ENCODE measurements at places on chromosomes 7 and 10.
A peak's percentile ranks its signal among the peaks of the same experiment; 100 is the strongest.

DNA sequence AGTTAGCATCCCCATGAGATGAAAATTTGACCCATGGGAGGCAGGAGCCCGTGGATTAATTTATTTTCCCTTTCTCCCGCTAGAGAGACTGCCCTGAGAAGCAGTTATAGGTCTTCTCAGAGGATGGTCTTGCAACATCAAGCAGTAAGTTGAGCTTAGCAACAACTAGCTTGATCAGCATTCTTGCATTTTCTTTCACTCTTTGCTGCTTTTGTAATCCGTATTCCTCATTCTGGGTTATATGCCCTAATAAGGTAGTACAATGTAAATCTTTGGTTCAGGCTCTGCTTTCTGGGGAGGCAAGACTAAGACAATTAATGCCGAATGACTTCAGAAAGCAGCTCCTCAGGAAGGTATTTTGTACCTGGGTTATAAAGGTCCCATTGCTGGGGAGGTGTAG is 146.8 kb downstream of the FZD1 start:
- no peak for DNase-seq

- DNase-seq, result no peak
These were observed 180.9 kb downstream of the ZNF438 start for GRCh38 chr10:30850776-30851175.

- DNase-seq, result peak; percentile 64
These were observed 36.6 kb downstream of the ATRNL1 start for GRCh38 chr10:115129752-115130151.

DNA sequence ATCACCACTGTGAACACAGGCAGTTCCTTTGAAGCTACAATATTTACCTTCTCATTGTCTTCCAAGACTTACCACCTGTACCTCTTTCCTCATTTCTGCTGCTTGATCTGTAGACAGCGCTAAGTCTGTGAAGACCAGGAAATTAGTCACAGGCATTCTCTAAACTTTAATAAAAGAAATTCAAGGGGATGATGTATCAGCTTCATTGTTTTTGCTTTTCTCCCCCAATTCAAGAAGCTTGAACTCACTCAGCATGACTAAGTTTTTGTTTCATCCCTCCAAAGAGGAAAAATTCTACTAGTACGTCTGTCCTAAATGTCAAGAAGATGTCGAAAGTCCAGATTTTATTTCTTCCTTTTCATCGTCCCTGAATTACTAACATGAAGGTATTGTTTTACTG is 75.3 kb upstream of the PPP1R9A start:
- DNase-seq, result no peak

DNA sequence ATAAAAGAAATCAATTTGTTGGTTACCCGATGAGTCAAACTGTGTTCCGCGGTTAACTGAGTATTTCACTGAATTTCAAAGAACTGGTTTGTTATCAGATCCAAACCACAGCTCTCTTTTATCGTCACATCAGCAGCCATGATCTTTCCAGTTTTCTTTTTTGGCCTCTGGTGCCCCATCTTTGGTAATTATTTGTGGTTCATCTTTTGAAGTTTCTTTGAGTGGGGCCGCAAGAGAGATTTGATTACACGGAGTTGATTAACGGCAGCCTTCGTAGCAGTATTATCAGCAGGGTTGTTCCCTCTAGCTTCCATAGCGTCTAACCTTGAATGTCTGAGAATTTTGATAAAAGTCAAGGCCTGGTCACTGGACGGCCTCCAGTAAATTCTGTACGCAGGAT is 154.9 kb upstream of the TNRC18 start:
- DNase-seq, result no peak

DNA sequence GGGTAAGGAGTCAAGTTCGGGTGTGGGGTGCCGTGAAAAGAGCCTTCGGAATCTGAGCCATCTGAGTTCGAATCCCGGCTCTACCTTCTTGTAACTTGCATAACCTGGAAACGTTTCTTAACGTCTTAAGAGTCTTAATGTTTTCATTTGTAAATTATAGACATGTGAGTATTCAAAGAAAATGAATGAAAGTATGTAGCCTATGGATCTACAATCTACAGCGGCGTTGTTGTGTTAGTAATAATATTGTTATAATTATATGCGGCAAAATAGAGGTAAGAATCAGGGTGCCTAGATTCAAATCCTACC is 559 bp downstream of the VTI1A start:
- no peak for DNase-seq

GRCh38 chr7:28389504-28390395 is 22.6 kb upstream of the CREB5 start:
- DNase-seq, result peak; percentile 60

DNA sequence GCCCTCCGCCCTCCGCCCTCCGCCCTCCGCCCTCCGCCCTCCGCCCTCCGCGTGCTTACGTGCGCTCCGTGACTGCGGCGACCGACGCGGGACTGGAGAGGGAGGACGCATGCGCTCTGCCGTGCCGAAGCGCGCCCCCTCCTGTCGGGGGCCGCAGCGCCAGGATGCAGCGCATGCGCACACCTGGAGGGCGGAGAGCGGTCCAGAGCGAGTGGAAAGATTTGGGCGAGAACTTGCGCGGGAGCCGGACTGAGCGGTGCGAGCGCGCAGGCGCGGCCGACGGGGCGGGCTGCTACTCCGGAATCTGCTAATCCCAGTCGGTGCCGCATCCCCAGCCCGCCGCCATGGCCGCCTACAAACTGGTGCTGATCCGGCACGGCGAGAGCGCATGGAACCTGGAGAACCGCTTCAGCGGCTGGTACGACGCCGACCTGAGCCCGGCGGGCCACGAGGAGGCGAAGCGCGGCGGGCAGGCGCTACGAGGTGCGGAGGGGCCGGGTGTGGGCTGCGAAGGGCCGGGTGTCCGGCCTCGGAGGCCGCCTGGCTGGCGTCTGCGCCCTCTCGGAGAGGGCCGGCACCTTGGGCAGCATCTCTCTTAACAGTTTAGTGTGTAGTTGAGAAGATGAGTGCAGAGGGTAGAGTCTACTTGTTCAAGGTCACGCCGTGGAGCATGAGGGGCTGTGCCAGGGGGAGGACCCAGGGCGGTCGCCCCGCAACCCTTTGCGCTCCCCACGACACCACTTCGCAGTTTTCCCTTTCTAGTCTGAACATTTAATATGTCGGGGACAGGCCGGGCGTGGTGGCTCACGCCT is at the start of gene PGAM1:
Gene PGAM1, plus strand, starts transcription at position 228 of the 812 bp plus-strand sequence. Its CDS starts 117 bp downstream, at position 345.
- DNase-seq, result peak; percentile 98

GRCh38 chr10:78375854-78376785 is 342.5 kb downstream of the RPS24 start:
- DNase-seq, result no peak

DNA sequence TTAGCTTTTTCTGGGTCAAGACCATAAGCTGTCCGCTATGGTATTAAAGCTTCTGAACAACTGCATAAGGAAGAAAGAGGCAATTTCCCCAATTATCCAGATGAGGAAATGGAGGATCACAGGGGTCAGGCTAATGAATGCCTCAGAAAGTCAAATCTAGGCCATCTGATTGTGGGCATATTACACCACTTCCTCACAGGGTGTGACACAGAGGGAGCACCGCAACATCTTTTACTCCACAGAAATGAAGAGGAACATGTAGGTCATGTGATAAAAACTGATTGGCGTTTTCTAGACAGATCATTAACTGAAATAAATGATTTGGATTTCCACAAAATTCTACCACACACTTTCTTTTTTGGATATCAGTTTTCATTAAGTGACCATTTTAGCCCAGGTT is 384.4 kb downstream of the PARD3 start:
- no peak for DNase-seq

- DNase-seq, result no peak
These were observed 5.2 kb downstream of the GRIFIN start for GRCh38 chr7:2471022-2471329.

GRCh38 chr7:117333168-117333567 is 10.3 kb upstream of the WNT2 start:
- no peak for DNase-seq

- DNase-seq, result no peak
These were observed 414.0 kb upstream of the MKI67 start for GRCh38 chr10:128540128-128540762.

DNA sequence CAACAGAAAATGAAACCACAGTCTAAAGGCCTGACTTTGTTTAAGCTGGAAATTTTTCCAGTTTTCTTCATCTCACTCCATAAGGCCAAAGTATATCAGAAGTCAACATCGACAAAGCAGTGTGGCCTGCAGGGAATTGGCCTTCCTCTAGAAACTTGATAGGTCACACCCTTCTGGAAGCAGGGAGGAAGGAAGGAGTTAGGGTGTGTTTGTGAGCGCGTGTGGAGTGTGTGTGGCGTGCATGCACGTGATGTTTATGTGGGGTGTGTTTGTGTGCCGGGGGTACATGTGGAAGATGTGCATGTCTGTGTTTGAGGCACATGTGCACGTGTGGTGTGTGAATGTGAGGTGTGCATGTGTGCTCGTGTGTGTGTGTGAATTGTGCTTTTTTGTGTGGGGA is 28.6 kb downstream of the ZC3HAV1 start:
- no peak for DNase-seq

GRCh38 chr10:59303018-59303417 is 59.3 kb downstream of the FAM13C start:
- no peak for DNase-seq

DNA sequence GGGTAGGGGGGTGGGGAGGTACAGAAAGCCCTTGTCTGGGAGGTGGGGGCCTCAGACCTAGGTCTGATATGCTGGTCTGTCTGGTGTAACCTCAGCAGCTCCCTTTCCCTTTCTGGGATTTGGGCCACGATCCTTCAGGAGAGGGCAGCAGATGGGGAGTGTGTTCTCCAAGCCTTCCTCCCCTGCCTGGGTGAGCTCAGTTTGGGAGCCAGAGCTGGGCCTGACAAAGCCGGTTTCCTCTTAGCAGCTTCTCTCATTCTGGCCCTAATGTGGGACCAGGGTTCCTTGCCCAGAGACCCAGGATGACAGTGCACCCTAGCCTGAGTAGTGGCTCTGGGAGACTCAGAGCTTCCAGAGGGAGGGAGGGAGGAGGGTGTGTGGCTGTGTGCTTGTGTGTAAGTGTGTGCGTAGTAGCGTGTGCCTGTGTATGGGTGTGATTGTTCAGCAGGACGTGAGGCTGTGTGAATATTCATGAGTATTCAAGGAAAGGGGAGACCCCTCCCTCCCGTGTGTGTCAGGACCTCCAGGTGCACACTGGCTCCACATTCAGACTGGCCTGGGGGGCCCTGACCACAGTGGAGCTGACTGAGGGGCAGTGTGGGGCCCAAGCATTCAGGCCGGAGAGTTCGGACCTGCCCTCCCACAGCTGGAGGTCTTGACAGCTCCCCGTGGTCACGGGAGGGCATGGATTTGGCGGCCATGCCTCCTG is 96.5 kb downstream of the ZMIZ1 start:
- DNase-seq, result no peak

- DNase-seq, result no peak
These were observed 81.2 kb downstream of the EGFR start for GRCh38 chr7:55099821-55100543.

- DNase-seq, result no peak
These were observed 60.7 kb downstream of the GPAM start for GRCh38 chr10:112122827-112123226.

DNA sequence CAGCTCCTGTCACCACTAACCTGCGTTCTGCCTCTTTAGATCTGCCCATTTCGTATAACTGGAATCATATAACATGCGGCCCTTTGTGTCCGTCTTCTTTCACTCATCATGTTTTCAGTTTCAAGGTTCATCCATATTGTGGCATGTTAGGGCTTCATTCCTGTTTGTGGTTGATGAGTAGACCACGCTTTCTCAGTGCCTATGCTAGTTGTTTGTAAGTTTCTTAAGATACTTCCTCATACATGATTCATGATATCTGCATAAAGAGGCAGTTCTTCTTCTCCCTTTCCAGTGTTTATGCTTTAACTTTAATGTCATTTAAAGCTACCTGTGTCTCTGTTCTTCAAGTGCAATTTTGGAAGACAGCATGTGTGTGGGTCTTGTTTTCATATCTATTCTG is 79.5 kb upstream of the FAM20C start:
- DNase-seq, result no peak

DNA sequence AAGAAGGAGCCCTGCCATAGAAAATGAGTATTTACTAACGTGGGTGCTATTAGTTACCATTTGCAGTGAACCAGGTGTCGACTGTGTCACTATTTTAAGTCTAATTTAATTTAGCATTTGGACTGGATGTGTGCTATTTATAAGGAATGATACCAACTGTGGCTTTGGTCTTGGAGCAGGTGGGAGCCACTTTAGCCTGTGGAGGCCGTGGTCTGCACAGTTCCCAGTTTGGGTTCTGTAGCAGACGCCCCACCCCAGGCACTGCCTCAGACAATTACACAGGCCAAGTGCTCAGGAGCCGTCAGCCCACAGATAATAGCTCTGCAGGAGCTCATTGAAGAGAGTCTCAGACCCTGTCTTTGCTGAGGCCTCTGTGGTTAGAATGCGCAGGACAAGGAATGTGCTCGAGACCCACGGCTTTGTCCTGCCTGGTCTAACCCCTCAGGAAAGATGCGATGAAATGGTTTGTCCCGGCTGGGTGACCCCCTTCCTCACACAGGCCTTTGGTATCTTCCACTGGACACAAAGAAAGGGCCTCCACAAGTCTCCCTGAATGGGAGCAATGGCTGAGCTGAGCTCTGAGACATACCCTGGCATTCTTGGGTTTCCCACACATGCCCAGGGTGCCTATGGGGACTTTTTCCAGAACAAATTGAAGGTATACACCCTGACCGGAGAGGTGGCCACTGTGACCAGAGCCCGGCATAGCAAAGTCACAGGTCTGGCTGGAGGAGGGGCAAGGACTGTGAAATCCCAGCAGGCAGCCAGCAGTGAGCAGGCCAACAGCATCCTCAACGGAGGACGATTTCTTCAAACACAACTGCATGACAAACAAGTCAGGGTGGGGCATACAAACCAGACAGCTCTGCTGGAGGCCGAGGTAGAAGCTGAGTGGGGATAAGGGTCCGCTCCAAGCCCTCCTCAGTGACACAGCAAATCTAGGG is 251.2 kb downstream of the ARHGAP12 start:
- DNase-seq, result no peak

GRCh38 chr10:62083412-62084267 is 182.1 kb downstream of the ARID5B start:
- no peak for DNase-seq

DNA sequence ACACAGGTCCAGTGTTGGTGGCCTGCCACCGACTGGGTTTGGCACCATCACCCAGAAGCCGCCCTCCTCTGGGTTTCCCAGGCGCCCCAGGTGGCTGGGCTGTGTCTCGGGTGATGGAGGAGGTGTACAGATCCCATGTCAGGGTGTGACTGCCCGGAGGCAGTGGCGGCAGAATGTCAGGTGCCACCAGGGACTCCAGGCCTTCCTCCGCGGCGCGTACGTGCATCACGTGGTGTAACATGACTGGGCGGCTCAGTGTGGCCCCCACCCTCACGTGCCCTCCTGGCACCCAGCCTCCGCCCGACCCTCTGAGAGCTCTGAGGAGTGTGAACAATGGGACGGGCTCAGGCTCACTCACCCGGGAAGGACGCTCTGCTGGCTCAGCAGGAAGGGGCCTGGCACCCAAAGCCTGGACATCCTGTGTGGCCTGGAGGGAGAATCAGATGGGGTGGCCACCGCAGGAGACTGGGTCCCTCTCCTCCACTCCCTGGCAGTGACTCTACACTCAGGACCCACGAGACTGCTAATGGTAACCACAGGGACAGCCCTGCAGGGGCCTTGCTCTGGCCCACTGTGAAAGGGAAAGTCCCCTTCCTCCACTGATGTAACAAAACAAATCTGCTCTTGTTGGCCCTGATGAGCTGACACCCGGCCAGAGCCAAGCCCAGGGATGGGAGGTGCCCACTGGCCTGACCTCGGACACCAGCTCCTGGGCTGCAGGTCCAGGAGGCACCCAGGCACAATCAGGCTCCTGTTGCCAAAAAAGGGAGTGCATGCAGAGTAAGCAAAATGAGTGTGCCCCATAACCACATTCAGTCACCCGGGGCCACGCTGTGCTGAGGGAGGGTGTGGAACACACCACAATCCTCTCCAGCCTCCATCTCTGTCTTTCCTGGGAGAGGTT is 164.8 kb downstream of the PRKAG2 start:
- no peak for DNase-seq

GRCh38 chr10:29881336-29881771 is 178.0 kb downstream of the JCAD start:
- no peak for DNase-seq

All from erythroblast (primary cell).